ENCODE measurements at places on chromosomes 11 and 22.
A peak's percentile ranks its signal among the peaks of the same experiment; 100 is the strongest.

DNA sequence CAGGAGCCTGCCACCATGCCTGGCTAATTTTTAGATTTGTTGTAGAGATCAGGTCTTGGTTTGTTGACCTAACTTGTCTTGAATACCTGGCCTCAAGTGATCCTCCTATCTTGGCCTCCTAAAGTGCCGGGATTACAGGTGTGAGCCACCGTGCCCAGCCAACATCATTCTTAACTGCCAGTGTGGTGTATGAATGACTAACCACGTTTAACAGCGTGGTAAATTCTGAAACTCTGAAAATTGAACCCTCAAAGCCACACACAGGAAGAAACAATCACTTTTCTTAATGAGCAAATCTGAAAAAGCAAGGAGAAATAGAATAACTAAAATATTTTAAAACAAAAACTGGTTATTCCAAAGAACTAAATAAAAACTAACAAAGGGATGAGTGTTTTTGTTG lies 7.4 kb downstream of the TMEM9B start:
- no peak for DNase-seq

- DNase-seq: no peak
Measured at GRCh38 chr11:76747915-76748860, 35.0 kb upstream of the TSKU start.

DNA sequence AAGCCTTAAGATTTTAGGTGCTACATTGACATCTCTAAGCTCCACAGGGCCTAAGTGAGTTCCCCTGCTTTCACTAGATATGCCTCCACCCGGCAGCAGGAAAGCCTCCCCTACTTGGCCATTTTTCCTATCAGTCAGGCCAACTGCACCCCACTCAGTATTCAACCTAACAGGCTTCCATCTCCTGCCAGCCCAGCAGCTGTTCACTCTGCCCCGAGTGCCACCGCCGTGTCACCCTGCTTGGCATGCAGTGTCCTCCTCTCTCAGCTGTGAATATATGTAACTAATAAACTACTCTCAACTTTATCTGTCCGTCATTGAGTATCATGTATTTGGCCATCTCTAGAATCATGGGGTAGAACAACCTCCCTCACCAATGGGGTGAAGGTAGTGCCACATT lies 9.0 kb upstream of the OR6M1 start:
- DNase-seq: no peak

DNA sequence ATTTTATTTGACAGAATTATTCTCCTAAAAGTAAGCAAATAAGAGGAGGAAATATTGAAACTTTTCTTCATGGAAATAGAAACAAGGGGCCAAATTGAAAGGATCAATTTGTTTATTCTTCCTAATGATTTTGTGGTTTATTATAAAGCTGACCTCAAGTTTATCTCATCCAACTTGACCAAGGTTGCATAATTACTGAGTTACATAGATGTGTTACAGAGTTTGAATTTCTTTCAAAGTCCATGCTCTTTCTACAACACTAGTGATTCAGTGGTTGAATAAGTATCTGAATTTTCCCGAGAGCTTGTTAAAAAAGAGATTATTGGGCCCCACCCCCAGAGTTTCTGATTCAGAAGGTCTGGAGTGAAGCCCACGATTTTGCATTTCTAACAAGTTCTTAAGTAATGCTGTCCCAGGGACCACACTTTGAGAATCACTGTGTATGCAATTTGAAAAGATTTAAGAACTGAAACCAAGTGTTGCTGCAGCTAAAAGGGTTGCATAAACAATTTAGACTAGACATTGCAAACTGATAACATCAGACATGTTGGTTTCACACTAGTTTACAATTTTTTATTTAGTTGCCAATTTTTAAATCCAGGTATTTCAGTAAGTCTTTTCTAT lies 485.7 kb upstream of the ANO5 start:
- no peak for DNase-seq

- no peak for DNase-seq
Measured at GRCh38 chr22:49855251-49855911, 1.7 kb downstream of the ZBED4 start.

DNA sequence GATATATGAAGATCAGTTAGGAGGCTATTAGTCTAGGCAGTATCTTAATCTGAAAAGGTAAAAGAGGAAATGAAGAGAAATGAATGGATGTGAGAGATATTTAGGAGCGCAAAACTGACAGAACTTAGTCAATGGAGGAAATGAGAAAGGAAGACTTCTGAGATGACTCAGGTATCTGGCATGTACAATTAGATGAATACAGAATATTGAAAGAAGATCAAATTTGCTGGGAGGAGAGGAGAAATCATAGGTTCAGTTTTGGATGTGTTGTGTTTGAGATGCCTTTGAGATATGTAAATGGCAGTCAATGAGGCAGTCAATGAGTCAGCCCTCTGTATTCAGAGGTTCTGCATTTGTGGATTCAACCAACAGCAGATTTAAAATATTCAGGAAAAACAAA lies 42.9 kb upstream of the GAB2 start:
- no peak for DNase-seq

- no peak for DNase-seq
Measured at GRCh38 chr22:38404419-38404818, 50.6 kb downstream of the KCNJ4 start.

DNA sequence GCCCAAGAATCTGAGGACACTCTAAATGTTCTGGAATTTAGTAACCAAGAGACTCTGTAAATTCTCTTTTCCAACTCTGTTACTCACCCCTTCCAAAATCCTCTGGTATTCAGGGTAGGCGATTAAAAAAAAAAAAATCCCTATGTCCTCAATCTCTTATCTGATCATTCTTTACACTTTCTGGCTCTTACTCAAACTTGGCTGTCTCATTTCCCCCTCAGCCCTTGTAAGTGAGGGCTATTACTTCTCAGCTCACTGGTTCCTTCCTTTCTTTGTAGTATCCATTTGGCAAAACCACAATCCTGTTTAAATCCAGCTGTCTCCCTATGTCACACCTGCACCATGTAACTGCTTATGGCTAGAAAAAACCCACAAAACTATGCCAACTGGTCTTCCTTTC lies 12.7 kb upstream of the MSANTD2 start:
- DNase-seq: no peak

- DNase-seq: no peak
Measured at GRCh38 chr11:70895366-70895670, 357.1 kb downstream of the SHANK2 start.

- DNase-seq: peak; percentile 28
Measured at GRCh38 chr22:20741634-20742581, 32.0 kb upstream of the SERPIND1 start.

DNA sequence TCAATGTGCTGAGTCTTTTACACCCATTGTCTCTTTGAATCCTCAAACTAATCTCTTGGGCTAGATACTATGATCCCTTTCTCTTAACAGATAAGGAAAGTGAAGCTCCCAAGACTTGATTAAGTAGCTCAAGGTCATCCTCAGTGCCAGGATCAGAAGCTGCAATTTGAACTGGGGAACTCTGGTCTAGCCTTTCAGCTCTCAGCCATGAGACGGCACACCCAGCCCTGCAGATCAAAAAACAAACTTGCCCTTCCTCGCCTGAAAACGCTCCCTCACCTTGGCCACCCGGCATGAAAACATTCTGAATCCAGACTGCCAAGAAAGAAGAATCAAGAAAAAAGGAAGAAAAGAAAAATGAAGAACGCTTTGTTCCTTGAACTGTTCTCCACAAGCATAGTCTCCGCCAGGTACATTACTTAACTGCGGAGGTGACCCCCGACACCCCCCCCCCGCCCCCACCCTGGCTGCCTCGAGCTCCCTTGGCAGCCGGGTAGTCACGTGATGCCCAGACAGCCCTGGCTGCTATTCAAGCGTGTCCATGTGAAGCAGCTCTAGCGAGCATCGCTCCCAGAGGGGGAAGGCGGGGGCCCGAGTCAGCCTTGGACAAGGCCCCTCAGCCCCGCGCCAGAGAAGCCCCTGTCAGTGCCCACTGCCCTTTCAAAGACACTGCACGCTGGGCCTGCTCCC lies 451.2 kb downstream of the MIAT start:
- no peak for DNase-seq

DNA sequence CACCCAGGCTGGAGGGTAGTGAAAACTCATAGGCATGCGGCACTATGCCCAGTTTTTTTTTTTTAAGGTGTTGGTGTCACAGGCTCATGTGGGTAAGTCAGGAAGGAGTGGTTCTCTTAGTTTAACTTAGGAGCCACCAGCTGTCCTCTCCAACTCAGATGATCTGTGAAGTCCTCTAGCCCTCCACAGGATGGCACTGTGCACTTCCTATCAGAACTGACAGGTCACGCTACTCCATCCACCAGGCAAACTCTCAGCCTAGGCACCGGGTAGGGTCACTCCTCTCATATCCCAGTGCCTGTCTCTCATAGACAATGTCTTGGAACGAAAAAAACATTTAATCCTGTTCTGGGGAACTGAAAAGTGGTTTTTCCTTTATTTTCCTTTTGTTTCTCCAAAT lies 16.5 kb downstream of the NAP1L4 start:
- peak; percentile 33 for DNase-seq

DNA sequence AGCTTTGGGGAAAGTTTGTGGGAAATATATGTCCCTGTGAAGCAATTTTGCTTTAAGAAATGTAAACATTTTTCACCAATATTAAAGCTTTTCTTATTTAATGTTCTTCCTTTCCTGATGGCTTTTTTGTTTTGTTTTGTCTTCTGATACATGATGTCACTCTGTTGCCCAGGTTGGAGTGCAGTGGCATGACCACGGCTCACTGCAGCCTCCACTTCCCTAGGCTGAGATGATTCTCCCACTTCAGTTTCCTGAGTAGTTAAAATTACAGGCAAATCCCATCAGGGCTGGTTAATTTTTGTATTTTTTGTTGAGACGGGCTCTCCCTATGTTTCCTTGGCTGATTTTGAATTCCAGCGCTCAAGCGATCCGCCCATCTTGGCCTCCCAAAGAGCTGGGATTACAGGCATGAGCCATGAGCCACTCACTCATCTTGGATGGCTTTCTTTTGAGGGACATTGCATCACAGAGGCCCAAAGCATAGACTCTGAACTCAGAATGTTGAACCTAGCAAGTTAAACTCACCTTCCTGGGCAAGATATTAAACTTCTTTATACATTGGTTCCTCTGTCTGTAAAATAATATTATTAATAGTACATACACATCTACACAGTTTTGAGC lies 651 bp upstream of the CARD16 start:
- DNase-seq: no peak

DNA sequence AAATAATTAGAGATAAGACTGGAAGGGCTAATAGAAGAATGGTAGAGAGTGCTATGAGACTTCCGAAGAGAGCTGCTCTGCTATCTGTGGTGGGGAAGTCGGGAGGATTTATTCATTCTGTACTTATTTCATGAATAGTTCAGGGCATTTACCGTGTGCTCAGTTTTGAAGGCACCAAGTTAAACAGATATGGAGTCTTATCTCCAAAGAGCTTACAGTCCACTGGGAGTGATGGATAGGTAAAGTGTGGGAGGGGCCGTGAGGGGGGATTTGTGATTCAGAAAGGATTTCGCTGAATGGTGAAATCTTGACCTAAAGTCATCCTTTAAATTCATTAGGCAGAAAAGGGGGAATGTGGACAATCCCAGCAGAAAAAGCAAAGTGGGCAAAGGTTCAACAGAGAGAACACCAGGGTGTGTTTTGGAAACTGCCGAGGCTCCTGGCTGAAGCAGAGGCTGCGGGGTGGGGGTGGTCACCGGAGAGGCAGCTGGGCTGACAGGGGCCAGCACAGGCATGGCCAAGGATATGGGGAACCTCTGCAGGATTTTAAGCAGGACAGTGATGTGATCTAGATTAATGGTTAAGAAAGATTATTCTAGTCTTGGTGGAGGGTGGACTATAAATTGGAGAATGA lies 91.2 kb downstream of the UBASH3B start:
- no peak for DNase-seq

- no peak for DNase-seq
Measured at GRCh38 chr11:119476666-119477331, 53.8 kb upstream of the THY1 start.

- no peak for DNase-seq
Measured at GRCh38 chr11:102553835-102554282, 23.3 kb upstream of the MMP7 start.

DNA sequence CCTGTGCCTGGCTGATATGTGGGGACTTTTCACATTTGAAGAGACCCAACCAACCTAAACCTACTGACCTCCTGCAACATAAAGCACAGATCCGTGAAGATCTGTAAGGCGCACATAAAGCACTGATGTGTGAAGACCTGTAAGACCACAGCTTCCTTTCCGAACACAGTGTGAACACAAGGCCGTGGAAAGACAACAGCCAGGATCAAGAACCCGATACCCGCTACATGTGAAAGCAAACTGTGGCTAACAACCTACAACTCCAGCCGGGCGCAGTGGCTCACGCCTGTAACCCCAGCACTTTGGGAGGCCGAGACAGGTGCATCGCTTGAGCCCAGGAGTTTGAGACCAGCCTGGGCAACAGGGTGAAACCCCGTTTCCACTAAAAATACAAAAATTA lies 17.6 kb upstream of the PPFIA1 start:
- no peak for DNase-seq

DNA sequence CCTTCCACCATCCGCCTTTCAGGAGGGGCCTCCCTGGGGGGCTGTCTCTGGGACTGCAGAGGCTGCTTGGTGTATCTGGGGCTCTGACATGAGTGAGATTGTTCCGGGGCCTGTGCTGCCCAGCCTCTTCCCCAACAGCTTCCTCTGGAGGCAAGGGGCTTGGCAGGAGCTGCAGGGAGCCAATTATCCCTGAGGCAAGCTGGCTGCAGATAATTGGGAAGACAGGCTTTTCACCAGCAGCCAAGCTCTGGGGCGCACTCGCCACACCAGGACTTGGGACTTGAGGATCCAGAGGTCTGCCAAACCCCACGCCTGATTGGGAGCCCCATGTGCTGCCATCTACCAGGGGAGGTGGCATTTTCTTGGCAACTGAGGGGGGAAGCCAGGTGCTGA lies 15.6 kb upstream of the RTN4R start:
- DNase-seq: no peak

DNA sequence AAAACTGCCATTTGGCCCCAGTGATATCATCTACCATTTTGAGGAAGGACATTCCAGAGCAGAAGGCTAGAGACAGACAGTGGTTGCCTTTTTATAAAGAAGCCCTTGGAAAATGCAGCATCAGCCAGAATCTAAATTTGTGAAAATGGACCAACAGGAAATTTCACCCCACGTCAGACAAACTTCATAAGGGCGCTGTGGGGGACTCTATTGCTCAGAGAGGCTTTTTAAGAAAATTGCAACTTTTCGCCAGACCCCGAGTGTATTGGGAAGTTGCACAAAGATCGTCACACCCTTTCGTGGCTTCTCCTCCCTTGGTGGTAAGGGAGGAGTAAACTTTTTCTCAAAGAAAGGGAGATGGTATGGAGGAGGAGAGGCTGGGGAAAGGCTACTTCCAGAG lies 12.3 kb upstream of the ALX4 start:
- DNase-seq: no peak

DNA sequence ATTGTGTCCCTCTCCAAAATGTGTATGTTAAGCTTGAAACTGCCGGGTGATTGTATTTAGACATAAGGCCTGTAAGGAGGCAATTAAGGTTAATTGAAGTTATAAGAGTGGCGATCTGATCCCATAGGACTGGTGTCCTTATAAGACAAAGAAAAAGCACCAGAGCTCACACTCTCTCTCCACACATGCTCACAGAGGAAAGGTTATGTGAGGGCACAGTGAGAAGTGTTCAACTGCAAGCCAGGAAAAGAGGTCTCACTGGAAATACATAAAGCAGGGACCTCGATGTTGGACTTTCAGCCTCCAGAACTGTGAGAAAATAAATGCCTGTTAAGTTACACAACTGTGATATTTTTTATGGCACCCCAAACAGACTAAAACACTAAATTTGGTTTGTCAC lies 1233.8 kb upstream of the CNTN5 start:
- no peak for DNase-seq

- no peak for DNase-seq
Measured at GRCh38 chr11:130813196-130813595, 103.1 kb downstream of the SNX19 start.

- no peak for DNase-seq
Measured at GRCh38 chr11:17206463-17206862, 1.3 kb downstream of the PIK3C2A start.
